Urinary bladder (tissue), 4 donors: ENCODE measurements at places on chromosomes 6 and 20.

- no peak for DNase-seq
These were observed 462.6 kb downstream of the HDGFL1 start for GRCh38 chr6:23031986-23032385.

DNA sequence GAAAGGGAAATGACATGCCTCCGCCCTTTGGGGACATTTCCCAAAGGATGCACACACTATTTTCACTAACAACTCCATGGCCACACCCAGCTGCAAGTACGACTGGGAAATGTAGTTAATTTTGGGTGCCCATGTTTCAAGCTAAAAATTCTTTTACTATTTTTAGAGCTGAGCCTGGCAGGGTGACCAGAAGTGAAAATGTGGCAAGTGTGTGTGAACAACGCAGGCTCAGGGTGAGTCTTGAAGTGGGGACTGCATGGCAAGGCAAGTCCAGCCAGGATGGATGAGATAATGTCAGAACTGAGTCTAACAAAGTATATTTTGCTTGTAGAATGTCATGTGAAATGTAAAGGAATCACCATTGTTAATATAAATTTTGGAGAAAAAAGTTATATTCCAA is 17.0 kb upstream of the CD109 start:
- no peak for DNase-seq

DNA sequence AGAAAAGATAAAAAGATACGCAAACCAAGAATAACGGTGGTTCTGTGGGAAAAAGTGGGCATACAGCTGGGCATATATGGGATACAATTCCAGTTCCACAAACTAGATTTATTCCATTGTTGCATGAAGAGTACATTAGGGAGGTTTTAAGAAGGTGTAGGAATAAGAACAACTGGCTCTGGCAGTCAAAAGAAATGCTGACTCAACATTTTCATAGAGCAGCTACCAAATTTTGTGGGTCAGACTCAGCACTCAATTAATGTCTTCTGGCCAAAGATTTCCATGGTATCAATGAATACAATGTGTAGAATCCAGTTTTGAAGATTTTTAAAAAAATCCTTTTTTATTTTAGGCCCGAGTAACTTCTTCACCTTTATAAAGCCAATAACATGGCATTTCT is 40.2 kb downstream of the TP53INP2 start:
- DNase-seq: no peak

- no peak for DNase-seq
These were observed 211.1 kb downstream of the PLCB4 start for GRCh38 chr20:9279918-9280401.

GRCh38 chr6:81820980-81821379 is 68.5 kb upstream of the TENT5A start:
- DNase-seq: no peak

DNA sequence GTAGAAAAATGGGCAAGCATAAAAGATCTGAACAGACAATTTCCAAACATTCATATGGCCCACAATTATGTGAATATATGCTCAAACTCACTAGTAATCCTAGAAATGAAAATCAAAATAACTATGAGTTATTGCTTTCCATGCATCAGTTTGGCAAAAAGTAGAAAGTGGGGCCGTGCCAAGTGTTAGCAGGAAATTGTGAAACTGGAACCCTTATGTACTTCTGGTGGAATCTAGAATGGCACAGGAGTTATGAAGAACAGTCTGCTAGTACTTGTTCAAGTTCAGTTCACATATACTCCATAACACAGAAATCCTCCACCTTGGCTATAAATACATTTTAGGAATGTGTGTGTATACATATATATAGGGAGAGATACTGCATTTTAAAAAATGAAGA is 89.8 kb downstream of the EYA2 start:
- DNase-seq: no peak

GRCh38 chr6:106473812-106474211 is 113.3 kb downstream of the CRYBG1 start:
- DNase-seq: no peak
